ENCODE measurements at places on chromosomes 3 and 15.

- DNase-seq = no peak
Observed at GRCh38 chr3:168950622-168951021, 712.9 kb downstream of the MECOM start.

DNA sequence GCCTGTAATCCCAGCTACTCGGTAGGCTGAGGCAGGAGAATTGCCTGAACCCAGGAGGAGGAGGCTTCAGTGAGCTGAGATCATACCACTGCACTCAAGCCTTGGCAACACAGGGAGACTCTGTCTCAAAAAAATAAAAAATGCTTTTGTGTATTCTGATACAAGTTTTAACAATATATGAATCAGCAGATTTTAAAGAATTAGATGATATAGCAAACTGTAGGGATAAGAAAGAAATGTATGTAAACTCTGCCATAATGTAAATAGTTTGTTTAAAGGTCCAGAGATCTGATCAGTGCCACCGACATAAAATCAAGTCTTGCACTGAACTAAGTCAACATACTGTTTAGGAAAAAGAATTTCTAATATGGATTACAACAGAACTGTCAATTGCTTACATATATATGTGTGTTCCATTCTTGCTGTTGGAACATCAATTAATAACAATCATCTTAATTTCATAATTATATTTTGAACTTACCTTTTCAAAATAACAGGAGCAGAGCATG, 208.3 kb downstream of the NEK10 start:
- DNase-seq = no peak

DNA sequence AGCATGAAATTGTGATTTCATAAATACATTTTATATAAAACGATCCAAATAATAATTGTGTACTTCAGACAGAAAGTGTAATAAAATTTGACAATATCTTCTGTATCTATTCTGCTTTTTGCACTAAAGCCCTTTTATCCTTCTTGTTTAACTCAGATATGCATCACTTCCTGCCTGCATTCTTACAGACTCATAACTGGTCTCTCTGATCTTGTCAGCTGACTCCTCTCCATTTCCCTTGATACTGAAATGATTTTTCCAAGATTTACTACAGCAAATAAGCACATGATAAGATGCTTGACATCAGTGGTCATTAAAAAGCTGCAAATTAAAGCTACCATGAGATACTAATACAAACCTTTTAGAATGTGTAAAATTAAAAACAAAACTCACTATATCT, 25.3 kb upstream of the SI start:
- DNase-seq = no peak

DNA sequence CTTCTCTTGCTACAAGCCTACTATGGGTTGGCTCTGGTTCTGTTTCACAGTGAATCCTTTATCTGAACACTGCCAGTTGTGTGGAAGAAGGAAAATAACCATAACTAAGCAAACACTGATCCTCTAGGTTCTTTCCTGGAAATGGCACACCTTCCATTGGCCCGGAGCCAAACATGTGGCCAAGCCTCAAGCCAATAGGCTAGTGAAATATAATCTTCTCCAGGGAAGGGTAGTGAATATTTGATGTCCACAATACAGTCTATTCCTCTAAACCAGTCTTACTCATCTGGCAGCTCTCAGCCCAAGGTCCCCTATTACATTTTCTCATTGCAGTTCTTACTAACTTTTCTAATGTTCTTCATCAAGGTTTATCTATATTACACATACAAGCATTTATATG, 921.3 kb downstream of the TUSC7 start:
- DNase-seq = no peak
